AML-193 (cell line): ENCODE measurements at places on chromosomes 5 and 9.

DNA sequence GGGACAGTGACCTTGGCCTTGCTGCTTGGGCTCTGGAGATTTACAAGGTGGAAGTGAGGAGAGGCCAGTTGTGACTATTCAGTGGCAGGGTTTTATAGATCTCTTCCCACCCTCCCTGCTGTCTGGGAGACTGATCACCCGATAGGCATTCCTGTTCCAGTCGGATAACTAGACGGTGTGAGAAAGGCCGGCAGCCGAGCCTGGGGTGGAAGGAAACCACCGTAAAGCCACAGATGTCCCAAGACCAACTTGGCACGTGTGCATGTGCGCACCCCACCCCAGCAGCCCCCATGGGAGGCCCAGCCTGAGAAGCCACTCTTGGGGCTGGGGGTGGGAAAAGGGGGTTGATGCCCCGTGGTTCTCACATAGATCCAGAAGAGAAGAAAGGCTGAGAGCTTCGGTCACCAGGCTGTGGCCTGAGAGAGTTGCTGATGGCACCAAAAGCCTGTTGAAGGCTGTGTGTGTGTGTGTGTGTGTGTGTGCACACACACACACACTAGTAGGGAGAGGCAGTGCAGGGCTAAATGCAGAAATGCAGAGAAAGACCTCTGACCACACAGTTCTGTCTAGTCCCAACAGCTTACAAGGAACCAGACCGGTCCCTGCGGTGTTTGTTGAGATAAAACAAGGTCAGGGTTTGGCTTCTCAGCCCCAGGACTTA is 225.8 kb downstream of the FANCC start:
- DNase-seq: no peak

DNA sequence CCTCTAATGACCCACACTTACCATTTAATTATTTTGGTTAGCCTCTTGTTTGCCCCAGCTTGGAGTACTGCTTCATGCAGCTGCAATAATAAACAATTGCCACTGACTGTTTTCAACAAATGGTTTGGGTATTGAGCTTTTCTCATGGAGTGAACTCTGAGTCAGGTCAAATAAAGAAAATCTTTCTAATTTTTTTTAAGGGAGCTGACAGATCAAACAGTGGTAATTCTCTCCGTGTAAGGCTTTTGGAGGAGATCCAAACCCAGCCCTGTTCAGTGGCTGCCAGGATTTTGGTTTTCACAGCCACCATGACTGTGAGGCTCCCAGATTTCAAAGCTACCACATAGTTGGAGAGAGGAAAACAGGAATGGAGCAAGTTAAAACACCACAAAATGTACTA is 110.7 kb upstream of the EFNA5 start:
- DNase-seq: no peak

DNA sequence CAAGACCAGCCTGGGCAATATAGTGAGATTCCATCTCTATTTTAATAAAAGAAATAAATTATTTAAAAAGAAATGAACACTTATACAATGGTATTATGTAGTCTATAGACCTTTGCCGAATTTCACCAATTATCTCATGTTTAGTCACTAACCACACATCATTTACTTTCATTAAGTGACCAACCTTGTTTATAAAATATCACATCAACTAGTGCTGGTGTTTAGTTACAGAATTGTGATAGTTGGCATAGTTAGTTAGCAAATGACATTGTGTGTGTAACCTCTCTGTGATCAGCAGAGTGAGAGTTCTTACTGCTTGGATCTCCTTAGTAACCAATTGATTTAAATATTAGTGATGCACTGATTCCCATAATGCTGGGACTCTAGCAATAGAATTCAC is 71.8 kb downstream of the PRR16 start:
- DNase-seq: no peak

- no peak for DNase-seq
These were observed 292.9 kb downstream of the CDH18 start for GRCh38 chr5:19694949-19695611.

DNA sequence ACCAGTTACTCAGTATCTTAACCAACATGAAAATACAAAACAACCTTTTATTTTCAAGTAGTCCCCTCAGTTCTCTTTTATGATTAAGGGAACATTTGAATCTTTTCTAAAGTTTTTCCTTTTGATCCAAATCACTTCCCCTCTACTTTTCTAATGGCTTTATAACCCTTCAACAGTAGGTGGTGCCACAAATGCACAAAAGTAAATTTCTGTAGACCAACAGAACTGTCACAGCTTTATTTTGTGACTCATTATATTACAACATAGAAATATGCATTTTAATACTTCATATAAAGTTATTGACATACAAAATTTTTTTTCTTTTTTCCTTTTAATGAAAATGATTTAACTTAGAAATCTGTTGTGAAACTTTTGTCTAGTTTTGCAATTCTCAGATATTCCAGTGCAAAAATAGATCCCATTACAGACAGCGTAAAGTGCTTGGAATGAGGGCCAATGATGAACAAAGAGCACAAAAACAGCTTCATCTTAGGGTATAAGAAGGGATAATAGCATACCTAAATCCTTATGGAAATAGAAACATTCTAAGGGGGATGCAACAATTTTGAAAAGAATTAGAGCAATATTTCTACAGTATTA is 17.0 kb downstream of the NIPSNAP3B start:
- peak; percentile 46 for DNase-seq

DNA sequence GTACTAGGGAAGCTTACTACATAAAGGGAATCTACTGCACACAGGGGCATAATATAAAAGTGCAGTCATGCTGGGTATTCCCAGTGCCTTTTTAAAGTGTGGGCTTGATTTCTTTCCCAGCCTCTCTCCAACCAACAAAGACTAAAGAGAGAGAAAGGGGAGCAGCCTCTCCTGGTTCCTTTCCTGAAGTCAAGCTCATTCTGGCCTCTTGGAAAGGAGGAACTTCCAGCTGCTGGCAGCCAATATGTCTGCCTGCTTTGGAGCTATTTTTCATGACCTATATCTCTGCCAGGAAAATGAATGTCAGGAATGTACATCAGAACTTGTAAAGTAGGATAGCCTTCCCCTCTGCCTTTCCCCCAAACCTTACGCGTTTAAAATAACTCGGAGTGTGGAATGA is 57.1 kb downstream of the RAB3C start:
- DNase-seq: no peak

DNA sequence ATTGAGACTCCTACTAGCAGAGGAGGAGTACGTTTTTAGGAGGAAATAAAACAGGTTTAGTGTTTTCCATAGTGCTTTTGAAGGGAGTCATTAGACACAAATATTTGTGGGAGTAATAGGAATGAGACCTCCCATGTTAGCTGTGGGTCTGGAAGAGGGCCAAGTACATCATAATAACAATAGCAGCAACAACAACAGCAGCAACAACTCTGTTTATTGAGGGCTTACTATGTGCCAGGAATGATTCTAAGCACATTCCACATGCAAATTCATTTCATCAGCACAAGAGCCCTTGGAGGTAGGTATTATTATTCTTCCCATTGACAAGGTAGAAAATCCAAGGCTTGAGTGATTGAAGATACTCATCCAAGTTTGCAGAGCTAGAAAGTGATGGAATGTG is 384.2 kb upstream of the RPS23 start:
- no peak for DNase-seq

DNA sequence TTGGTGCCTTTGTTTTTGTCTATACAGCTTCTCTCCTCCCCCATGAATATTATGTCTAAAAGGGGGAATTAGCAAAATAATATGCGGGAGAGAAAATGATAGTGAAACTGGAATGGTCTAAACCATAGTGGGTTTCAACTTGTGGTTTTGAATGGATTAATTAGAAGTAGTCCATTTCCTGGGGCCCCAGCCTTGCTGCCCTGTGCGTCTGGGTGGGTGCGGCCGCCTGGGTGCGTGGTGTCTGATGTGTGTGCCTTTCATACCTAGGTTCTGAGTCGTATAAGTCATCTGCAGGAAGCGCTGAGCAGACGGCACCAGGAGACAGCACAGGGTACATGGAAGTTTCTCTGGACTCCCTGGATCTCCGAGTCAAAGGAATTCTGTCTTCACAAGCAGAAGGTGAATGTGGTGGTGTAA is 120.0 kb upstream of the CACNA1B start:
- DNase-seq: no peak

GRCh38 chr9:94952565-94953373 is 226.3 kb downstream of the AOPEP start:
- no peak for DNase-seq

DNA sequence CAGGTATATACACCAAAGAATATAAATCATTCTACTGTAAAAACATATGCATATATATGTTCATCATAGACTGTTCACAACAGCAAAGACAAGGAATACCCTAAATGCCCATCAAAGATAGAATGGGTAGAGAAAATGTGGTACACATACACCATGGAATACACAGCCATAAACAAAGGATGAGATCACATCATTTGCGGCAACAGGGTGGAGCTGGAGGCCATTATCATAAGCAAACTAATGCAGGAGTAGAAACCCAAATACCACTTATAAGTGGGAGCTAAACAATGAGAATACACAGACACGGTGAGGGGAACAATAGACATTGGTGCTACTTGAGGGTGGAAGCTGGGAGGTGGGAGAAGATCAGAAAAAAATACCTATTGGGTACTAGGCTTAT is 117.6 kb downstream of the COX7C start:
- DNase-seq: no peak

DNA sequence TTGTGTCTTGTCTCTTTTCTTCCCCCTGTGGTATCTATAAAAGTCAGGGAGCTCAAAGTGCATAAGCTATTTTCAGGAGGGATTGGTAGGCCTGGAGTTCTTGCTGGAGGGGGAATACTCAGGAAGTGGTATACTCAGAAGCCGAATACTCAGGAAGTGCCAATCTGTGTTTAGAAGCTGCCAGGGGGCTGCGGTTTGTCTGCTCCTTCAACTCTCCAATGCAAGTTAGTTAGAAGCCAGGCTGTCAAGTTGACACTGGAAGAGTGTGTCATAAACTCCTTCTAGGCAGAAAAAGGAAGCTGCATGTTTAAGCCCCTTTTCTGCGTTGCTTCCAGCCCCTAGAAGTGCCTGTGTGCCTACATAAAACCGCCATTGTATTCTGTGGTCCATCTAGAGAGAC is 366.5 kb downstream of the TAF11L14 start:
- no peak for DNase-seq

GRCh38 chr9:90180381-90180780 is 462.2 kb downstream of the DIRAS2 start:
- DNase-seq: no peak

GRCh38 chr5:72242796-72243475 is 77.1 kb downstream of the MRPS27 start:
- DNase-seq: no peak

- DNase-seq: no peak
These were observed 19.2 kb upstream of the HMGCS1 start for GRCh38 chr5:43332401-43332800.

DNA sequence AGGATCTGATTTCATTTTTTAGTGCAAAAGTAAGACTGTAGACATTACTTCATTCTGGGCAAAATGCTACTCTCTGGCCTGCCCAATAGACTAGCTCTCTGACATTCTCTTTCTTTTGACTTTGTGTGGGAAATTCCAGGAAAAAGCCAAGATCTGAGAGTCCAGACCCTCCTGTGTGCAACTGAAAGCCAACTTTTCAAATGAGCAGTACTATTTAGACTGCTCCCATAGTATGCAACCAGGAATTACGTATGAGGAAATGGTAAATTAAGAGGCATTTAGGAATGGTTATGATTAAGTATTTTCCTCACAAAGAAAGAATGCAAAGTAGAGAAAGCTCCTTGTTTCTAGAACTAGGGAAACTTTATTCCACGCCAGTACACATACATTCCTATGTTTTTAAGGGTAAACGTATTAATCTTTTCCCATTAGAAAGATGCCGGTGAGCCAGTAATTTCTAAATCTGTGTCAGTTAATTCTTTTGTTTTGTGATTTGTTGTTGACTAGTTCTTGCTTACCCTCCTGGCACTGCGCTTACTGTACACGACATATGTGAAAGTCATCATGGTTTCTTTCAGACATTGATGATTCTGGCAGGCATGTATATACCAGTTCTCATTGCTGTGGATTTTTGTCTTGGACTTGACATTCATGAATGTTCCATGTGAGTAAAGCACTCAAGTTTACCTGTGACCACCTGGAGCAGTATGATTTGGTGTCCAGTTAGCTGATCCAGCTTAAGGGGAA is 56.0 kb downstream of the AOPEP start:
- no peak for DNase-seq

- DNase-seq: no peak
These were observed 283.0 kb downstream of the CEMIP2 start for GRCh38 chr9:71485326-71485725.

GRCh38 chr5:168286386-168286785 is 5.1 kb upstream of the WWC1 start:
- no peak for DNase-seq

DNA sequence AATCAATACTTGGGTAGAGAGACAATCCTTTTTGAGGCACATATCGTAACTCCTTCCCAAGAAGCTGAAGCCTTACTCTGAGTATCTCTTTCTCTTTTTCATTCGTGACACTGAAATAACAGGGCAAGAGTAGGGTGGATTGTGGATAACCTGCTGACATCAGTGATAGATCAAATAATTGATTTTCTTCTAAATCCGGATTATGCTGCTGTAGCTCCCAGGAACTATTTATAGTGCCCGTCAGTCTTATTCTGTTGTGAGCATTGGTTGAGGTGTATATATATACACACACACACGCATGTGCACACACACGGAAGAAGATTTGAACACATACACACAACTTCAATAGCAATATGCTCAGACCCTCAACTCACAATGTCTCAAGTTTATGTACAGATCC is 43.2 kb upstream of the GLRA1 start:
- no peak for DNase-seq

- no peak for DNase-seq
These were observed 359.3 kb upstream of the CDH18 start for GRCh38 chr5:20347334-20347733.

- DNase-seq: no peak
These were observed 84.4 kb upstream of the SPIN1 start for GRCh38 chr9:88303721-88304451.

DNA sequence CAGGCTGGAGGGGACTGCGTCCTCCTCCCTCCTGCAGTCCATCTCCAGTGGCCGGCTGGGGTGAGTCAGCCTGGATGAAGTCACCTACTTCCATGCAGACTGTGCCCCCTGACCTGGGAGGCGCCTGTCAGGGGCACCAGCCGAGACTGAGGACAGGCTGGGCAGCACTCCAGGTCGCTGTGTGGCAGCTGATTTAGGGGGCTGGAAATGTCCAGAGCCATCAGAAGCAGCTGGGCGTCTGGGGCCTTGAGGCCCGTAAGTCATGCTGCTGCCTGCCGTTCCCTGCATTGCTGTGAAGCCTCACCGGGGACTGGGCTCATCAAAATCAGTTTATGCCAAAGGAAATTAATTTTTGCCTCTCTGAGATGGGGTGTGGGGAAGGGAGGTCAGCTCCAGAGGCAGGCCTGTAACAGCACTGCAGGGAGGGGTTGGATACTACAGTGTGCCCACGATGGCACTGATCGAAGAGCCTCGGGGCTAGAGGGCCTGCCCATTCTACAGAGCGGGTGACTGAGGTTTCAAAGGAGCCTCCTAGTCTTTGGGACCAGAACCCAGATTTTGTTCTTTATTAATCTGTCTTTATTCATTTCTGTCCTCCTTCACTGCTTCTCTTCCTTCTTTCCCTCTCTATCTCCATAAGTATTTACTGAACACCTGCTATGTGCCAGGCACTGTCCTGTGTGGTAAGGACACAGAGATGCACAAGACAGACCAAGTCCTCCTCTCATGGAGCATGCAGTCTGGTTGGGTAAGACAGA is 70.4 kb upstream of the PSD2 start:
- no peak for DNase-seq
